MCF 10A (cell line): ENCODE measurements at places on chromosomes 12 and 14. TPM values are rescaled to one million over a fixed set of nuclear protein-coding genes. Genes with fewer than 3 reads are reported as not detected.

DNA sequence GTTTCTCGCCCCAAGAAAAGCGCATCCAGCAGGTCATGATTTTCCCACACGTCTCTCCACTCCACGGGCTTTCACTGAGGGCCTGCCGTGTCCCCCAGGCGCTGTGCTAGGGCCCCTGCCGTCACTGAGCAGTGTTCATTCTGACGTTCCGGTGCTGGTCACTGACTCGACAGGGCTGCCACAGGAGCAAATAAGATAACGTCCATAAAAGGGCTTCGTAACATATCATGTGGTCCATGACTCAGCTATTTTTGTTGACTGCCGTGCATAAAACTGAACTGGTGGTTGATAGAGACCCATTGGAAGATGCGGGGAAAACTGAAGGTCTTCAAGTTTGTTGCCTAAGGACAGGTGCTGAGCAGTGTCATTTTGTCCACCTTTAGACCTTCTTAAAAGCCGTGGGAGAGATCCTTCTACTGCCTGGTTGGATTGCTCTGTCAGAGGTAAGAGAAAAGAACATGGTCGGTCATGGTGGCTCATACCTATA, 46.3 kb downstream of the ADGRD1 start:
- no peak overlapping the region for H3K4me3 ChIP-seq

GRCh38 chr12:132178801-132179401, 34.6 kb downstream of the NOC4L start:
- H3K27me3 ChIP-seq, result peaks cover 71% of the 10 kb centered on the region
- no peak overlapping the region for H3K4me3 ChIP-seq
- no peaks in the 10 kb centered on the region for H3K4me1 ChIP-seq
- no peak for DNase-seq
- H3K27ac ChIP-seq, result no peak overlapping the region
- no peaks in the 10 kb centered on the region for H3K36me3 ChIP-seq

NGB gene
- total RNA-seq, result not detected in 2 replicates

DNA sequence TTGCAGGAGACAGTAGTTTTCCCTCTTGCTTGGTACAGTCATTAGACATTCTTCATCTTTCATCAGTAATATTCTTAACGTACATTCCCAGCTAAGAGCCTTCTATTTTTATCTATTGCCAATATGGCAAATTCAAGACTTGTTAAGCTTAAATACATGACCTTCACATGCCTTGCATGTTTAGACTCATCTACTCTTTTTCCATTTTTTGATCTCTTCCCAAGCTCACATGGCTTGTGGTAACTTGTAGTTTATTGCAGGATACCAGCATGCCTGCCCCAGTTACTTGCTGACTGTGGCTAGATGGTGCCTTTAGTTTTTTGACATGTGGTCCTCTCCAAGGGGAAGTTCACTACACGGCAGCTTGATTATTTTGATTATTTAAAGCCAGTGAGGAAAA, 729.0 kb downstream of the SLC6A15 start:
- H3K27me3 ChIP-seq, result no peaks in the 10 kb centered on the region
- H3K27ac ChIP-seq, result no peak overlapping the region
- no peaks in the 10 kb centered on the region for H3K36me3 ChIP-seq
- DNase-seq, result no peak
- H3K4me1 ChIP-seq, result no peaks in the 10 kb centered on the region

DNA sequence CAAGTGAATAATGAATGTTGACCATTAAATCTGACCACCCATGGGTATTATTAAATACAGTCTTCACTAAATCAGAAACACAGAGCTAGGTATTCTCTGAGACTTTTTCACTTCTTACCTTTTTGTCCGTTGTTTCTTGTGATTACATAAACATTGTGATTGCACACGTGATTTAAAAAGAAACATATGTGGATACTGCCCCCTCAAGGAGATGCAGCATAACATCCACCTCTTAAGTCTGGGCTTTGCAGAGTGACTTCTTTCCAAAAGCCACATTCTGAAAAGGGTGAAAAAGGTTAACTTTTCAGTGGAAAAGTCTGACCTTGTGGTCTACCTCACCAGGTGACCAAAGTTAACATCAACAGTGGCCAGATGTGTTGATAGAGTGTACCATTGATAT, 185.5 kb upstream of the FAR2 start:
- H3K36me3 ChIP-seq, result no peaks in the 10 kb centered on the region
- H3K27me3 ChIP-seq, result no peaks in the 10 kb centered on the region
- no peak overlapping the region for H3K4me3 ChIP-seq
- peaks cover 20% of the 10 kb centered on the region for H3K4me1 ChIP-seq
- no peak overlapping the region for H3K27ac ChIP-seq
- DNase-seq, result peak; percentile 49

DNA sequence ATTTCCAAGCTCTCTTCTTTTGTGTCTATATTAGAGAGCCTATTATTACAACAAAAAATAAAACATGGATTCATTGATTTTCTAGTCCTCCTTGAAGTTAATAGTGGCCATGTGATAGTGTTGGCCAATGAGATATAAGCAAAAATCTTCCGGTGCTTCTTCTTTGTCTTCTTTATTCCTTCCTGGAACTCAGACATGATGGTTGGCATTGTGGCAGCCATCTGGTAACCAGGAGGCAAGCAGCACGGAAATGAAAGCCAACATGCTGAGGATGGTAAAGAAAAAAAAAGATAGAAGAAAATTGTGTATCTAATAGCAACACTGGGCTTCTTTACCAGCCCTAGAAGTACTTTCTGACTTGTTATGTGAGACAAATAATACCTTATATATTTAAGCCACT, 50.8 kb upstream of the SEL1L start:
- no peaks in the 10 kb centered on the region for H3K36me3 ChIP-seq
- no peak overlapping the region for H3K27ac ChIP-seq
- H3K4me3 ChIP-seq, result no peak overlapping the region
- no peaks in the 10 kb centered on the region for H3K27me3 ChIP-seq

SERPINA10 gene
- not detected in 2 replicates for total RNA-seq

GRCh38 chr14:71403656-71404055, 496.4 kb downstream of the PCNX1 start:
- no peaks in the 10 kb centered on the region for H3K4me1 ChIP-seq
- no peaks in the 10 kb centered on the region for H3K27me3 ChIP-seq
- no peak overlapping the region for H3K27ac ChIP-seq

IFT43 gene
- total RNA-seq, result 34.9 and 52.9 TPM in 2 replicates

MYH6 gene
- total RNA-seq, result not detected in 2 replicates

DNA sequence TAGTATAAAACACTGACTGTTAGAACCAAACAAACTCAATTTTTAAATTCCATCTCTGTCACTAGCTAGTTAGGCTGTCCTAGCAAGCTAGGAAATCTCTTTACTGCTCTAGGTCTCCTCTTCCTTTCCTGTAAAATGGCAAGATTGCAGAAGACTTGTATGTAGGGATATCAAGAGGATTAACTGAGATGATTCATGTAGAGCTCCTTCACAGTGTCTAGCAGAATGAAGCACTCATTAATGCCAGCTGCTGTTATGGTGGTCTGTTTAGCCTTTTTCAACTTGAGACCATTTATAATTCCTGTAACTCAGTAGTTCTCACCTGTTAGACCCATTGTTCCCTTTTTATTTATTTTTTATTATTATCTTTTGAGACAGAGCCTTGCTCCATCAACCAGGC, 67.8 kb upstream of the KCNH3 start:
- no peaks in the 10 kb centered on the region for H3K4me1 ChIP-seq
- no peak overlapping the region for H3K4me3 ChIP-seq

DNA sequence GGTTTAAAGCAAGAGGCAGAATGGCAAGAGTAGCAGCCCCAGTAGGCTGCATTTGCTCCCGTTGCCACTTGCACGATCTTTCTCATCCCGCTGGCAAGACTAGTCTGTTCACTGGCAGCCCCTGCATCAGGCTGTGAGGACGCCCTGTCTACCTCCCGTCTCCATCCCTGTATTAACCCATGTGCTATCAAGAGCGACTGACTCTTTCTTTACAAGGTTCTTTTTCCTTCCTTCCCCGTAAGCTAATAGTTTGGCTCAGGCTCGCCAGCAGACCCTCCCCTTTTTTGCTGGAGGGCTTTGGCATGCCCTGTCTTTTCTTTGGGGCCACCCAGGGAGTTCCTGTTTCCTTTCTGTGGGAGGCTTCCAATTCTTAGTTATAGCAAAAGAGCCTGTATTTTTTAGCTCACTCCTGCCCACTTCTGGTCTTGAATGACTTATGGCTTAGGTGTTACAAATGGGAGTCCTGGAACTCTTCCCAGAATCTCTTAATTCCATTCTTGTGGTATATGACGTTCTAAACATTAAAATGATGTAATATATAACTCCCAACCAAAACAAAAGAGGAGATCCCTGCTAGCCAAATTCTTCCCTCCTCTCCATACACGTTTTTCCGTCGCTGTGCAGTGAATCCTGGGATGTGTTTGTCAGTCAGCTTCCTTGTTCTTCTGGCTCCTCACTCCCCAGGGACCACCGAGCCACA, 149.0 kb downstream of the PRKCH start:
- H3K27ac ChIP-seq, result peak overlapping the region; percentile 77
- H3K4me3 ChIP-seq, result peak overlapping the region; percentile 38
- H3K27me3 ChIP-seq, result no peaks in the 10 kb centered on the region
- peaks cover 14% of the 10 kb centered on the region for H3K36me3 ChIP-seq

GRCh38 chr12:94128280-94128679, 20.1 kb upstream of the PLXNC1 start:
- no peak overlapping the region for H3K4me3 ChIP-seq
- H3K27ac ChIP-seq, result no peak overlapping the region
- no peaks in the 10 kb centered on the region for H3K36me3 ChIP-seq
- peaks cover 7% of the 10 kb centered on the region for H3K4me1 ChIP-seq
- no peak for DNase-seq

- no peaks in the 10 kb centered on the region for H3K36me3 ChIP-seq
- no peak for DNase-seq
- no peaks in the 10 kb centered on the region for H3K27me3 ChIP-seq
- H3K4me1 ChIP-seq, result peaks cover 12% of the 10 kb centered on the region
- H3K4me3 ChIP-seq, result no peak overlapping the region
Observed at GRCh38 chr14:75972801-75973421, 8.9 kb downstream of the TGFB3 start.

ITPK1 gene
- total RNA-seq, result 84.7 and 133 TPM in 2 replicates
